HFFc6 (cell line): ENCODE measurements at places on chromosomes 7 and 10. TPM values are rescaled to one million over a fixed set of nuclear protein-coding genes. Genes with fewer than 3 reads are reported as not detected.
A peak's percentile ranks its signal among the peaks of the same experiment; 100 is the strongest.

- DNase-seq, result no peak
These were observed 71.8 kb downstream of the PFKFB3 start for GRCh38 chr10:6274484-6274883.

CPEB3 gene
- 0.82 to 1.1 TPM (median 1.0 TPM) in 3 replicates for total RNA-seq

DNA sequence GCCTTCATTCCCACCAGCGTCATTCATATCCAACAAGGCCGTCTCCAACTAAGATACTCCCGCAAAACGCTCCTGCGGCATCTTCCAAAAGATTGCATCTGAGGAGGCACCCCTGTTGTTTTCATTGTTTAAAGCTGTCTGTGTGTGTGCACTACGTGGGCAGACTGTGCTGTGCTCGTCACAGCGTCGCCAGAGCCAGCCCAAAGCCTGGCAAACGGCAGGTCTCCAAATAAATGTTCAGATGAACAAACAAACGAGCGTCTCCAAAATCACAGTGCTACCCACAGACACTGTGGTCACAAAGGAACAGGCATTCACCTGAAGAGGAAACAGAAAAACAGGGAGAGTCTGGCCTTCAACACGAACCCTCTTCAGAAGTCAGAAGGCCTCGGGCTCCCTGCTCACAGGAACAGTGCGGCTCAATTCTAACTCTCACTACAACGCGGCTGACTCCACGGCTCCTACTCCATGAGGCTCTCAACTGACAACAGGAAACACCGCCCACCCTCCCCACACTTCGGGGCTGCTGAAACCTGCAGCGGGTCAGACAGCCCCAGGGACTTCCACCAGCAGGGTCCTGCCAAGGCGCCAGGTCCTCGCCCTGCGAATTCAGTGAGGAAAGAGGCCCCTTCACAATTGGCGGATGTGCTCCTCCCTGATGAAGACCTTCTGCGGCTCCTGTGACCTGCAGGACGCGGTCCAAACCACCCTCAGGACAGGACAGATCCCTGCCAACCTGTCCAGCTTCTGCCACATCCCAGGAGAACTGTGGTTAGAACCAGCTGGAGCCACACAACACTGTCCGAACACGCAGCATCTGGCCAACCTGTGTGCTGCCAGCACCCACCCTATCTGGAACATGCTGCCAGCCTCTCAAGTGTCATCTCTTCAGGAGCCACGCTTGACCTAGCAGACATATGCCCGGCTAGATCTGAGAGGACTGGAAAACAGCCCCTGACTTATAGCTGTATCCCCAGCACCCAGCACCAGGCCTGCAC is 36.1 kb downstream of the MAD1L1 start:
- no peak for DNase-seq

DNA sequence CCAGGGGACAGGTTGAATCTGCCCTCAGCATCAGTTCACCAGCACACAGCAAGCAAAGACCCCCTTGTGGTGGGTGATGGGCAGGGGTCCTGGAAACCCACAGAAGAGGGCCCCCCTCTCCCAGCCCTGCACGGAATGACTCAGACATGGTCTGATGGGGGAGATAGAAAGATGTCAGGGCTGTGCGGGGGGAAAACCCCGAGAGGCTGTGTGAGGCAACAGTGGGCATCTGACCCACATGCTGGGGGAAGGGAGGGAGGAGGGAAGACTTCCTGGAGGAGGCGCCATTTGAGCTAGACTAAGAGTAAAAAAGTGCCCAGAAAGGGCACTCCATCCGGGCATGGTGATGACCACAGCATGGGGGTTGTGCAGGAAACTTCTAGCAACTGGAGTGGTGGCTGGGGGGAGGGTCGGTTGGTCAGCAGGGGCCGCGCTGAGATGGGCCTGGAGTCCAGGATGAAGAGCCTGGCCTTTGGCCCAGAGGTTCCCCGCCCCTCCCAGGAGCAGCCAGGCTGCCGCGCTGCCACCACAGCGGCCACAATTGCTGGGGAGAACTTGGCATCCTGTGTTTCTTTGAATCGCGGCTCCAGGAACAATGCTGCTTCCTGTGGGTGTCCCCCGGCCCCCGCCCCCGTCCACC is 2.5 kb downstream of the LFNG start:
- peak; percentile 38 for DNase-seq

- DNase-seq, result no peak
These were observed 34.9 kb downstream of the SRPK2 start for GRCh38 chr7:105353752-105354328.

ODAD2 gene
- 10.3 to 19.9 TPM (median 11.0 TPM) in 3 replicates for total RNA-seq

- DNase-seq, result no peak
These were observed 70.4 kb upstream of the HECTD2 start for GRCh38 chr10:91339729-91340128.

- DNase-seq, result peak; percentile 37
These were observed 859 bp upstream of the SMC3 start for GRCh38 chr10:110566472-110567200.

DNA sequence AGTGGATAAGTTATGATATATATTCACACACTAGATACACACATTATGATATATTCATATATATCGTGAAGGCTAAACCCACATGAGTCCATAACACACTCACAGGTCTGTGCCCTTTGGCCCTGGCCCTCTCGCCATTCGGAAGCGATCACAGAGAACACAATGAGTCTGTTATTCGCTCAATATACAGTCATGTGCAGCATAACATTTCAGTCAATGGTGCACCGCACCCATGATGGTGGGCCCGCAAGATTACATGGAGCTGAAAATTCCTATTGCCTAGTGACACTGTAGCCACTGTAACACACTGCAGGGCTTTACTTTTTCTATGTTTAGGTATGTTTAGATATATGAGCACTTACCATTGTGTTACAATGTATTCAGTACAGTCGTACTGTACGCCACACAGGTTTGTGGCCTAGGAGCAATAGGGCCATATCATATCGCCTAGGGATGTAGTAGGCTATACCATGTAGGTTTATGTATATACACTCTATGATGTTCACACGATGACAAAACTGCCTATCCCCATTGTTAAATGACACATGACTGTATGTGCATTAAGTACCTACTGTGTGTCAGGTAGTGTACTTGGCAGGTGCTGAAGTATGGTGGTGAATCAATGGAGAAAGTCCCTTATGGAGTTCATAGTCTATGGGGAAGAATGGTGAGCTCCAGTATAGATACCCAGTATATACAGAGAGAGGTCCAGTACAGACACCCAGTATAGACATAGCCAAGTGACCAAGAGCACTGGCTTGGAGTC is 198.8 kb upstream of the KLF14 start:
- DNase-seq, result no peak
